ENCODE measurements at places on chromosomes 12 and 14.
A peak's percentile ranks its signal among the peaks of the same experiment; 100 is the strongest.

- no peak for DNase-seq
Measured at GRCh38 chr14:33035416-33036194, 96.9 kb downstream of the NPAS3 start.

DNA sequence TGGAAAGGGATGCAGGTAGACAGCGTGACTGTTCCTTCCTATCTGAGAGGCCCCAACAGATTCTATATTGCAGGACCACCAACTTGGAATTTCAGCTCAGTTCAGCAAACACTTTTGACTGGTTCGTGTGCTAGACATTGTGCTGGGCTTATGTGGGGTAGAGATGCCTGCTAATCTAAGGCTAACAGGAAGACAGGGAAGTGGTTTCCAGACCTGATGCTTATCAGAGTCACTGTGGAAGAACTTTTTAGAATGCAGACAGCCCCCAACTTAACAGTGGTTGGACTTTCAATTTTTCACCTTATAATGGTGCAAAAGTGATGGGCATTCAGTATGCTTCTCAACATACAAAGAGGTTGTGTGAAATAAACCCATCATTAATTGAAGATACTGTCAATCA, 32.2 kb downstream of the NTF3 start:
- DNase-seq, result no peak

GRCh38 chr12:68479896-68480291, 130.8 kb upstream of the RAP1B start:
- DNase-seq, result peak; percentile 8

DNA sequence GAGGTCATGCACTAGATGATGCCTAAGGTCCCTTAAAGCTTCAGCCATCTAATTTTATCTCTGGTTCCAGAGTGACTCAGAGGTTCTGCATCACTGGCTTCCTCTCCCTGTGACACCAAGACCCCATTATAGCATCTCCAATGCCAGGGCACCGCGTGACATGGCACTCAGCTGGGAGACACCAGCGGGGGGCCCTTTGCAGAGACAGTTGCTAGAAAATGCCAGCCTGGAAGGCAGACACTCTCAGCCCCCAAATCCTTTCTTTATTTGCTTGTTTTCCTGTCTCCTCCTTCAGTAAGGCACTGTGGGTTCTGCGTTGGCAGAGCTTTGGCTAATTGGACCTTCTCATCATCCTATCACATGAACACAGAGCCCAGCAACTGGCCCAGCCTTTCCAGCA, 123.5 kb upstream of the VRK1 start:
- no peak for DNase-seq

All from endothelial cell of umbilical vein (primary cell).